Neural progenitor cell (in vitro differentiated cells): ENCODE measurements at places on chromosomes 3 and 15.

- no peak for DNase-seq
These were observed 133.6 kb upstream of the ABHD17C start for GRCh38 chr15:80561500-80561899.

GRCh38 chr3:64900617-64901521, 213.1 kb upstream of the ADAMTS9 start:
- no peak for DNase-seq

DNA sequence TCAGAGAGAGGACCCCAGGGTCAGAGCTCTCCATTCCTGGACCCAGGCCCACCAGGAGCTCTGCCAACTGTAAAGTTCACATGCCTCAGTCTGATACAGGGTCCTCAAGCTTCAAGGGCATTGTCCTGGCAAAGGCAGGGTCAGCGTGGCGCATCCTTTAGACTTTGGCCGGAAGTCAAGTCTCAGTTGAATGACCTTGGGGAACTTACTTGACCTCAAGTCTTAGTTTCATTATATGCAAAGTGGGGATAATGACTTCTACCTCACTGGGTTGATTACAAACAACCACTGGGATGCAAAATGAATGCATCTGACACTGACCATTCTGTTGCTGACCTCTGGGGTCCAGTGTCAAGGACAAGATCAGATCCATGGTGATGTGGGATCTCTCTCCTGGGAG, 70.6 kb upstream of the CTSH start:
- no peak for DNase-seq

- DNase-seq, result no peak
These were observed 602.1 kb downstream of the VGLL3 start for GRCh38 chr3:86388820-86389219.

GRCh38 chr3:33488683-33489082, 48.5 kb upstream of the UBP1 start:
- no peak for DNase-seq

- DNase-seq, result no peak
These were observed 38.7 kb upstream of the MAGEF1 start for GRCh38 chr3:184750349-184751083.
